A172 (cell line): ENCODE measurements at places on chromosomes 13 and 19. TPM values are rescaled to one million over a fixed set of nuclear protein-coding genes. Genes with fewer than 3 reads are reported as not detected.

MEF2B gene
- not detected in 2 replicates for total RNA-seq

DNA sequence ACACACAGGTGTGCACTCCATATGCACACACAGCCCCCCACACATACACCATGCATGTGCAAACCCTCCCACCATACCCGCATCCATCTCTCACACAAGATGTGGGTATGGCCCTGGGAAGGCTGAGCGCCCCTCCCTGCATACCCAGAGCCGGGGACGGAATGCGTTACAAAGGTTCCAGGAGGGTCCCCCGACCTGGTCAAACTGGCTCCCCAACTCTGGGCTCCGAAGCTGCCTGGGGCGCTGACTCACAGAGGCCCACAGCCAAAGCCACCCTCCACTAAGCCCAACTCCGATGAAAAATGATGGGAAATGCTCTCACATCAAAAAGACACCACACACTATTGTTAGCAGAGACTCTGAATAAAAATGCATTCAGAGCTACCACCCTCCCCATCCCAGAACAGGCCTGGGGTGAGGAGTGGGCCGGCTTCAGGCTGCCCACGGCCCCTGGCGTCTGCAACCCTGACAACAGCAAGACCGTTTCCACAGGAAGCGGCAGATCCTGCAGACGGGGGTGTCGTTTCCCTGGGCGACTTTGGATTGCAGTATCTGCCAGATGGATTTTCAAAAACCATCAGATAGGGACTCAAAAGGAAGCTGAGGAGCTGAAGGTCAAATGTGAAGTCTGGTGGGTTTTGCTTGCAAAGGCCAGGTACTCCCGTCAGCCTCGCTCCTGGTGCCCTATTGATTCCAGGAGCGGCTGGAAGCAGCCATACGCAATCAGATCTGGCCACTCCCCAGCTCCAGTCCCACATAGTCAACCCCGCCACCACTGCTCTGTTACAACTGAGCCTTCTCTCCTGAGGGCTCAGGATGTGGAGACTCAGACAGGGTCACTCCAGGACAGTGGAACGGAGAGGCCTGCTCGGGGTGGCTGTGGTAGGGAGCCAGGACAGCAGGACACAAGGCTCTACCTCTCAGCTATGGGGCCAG, 14.3 kb downstream of the PEPD start:
- DNase-seq = no peak

DNA sequence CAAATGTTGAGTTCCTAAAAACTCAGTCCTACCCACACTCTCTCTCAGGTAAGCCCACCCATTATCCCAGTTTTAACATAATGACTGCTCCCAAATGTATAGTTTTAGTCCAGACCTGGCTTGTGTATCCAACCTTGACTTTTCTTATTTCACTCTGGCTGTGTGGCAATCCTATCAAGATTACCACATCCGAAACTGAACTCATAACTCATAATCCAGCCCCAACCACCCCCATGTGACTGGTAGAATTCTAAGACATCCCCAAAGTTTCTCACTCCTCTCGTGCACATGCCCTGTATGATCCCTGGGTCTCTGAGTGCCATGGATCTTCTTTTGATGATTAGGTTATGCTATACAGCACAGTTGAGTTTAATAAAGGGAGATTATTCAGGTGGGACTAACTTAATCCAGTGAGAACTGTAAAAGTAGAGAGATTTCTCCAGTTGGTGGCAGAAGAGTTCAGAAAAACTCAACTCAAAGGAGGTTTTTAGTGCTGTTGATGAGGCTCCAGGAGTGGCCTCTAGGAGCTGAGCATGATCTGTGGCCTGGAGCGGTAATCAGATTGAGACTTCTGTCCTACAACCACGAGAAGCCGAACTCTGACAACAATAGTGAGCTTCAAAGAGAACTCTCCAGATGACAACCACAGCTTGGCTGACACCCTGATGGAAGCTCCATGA, 413.4 kb downstream of the ZNF536 start:
- DNase-seq = no peak

DNA sequence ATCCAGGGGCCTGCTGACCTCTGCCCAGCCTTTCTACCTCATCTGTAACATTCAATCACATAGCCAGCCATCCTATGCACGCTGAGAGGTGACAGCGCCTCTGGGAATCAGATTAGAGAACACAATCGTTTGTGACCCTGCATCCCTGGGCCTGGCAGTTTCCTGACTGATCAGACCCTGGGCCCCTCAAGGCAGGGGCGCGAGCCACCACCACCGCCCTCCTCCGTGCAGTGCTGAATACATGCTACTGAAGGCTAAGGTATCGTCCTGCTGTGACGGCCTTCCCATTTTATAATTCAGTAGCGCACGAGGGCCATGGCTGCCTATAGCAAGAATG, 1.3 kb downstream of the TMTC4 start:
- no peak for DNase-seq

- DNase-seq = no peak
These were observed 483.8 kb upstream of the SLITRK6 start for GRCh38 chr13:86283031-86283430.
